ENCODE measurements at places on chromosomes 3 and 15.

DNA sequence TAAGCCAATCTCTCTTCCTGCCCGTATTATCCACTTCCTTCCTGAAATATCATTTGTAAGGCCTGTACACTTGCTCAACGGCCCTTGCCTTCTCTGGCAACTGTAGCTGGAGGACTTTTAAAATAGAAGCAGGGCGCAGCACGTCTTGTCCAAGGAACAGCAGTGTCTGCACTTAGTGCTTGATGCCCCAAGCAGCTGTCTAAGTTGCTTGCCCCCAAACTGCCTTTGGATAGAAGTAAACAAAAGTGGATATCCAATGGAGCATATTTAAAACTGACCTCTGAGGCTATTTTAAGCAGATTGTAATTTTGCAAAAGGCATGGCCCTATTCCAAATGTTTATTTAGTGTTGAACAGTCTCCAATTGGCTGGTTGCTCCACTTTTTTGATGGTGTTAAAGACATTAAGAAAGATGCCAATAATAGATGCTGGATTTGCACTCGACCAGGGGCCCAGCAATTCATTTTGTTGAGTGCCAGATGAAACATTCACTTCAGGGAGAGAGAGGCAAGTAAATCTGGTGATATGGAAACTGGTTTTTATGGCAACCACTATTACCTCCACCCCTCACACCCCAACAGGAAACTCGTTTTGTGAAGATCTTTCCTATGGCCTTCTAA lies 526.8 kb upstream of the TBL1XR1 start:
- DNase-seq: no peak

GRCh38 chr15:95409211-95409610 lies 921.3 kb upstream of the NR2F2 start:
- no peak for DNase-seq

- no peak for DNase-seq
Measured at GRCh38 chr3:58470363-58471024, 21.4 kb upstream of the KCTD6 start.

DNA sequence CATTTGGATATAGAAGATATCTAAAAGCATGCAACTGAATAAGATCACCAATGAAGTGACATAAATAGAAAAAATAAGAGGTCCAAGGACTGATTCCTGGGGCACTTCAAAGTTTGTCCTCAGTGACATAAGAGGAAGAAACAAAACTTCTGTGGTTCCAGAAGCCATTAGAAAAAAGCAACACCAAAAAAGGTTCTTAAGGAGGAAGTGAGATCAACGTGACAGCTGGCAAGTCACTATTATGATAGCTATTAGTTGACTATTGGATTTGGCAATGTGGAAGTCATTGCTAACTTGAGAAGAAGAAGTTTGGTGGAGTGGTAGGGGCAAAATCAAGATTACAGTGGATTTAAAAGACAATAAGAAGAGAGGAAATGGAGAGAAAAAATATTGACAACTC lies 1098.3 kb downstream of the NAALADL2 start:
- no peak for DNase-seq

DNA sequence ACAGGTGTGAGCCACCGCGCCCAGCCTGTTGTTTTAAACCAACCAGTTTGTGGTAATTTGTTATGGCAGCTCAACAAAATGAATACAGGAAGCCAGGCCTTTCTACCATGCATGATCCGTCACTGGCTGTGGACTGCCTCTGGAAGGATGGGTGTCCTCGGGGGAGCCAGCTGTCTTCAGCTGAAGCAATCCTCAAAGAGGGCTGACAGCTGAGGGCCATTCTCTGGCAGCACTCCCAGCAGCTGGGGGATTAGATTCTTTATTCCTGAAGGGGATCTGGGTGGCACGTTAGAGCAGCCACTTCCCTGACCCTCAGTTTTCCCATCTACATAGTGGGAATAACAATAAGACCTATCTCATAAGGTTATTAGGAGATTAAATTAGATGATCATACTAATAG lies 24.4 kb downstream of the POLR2M start:
- no peak for DNase-seq

DNA sequence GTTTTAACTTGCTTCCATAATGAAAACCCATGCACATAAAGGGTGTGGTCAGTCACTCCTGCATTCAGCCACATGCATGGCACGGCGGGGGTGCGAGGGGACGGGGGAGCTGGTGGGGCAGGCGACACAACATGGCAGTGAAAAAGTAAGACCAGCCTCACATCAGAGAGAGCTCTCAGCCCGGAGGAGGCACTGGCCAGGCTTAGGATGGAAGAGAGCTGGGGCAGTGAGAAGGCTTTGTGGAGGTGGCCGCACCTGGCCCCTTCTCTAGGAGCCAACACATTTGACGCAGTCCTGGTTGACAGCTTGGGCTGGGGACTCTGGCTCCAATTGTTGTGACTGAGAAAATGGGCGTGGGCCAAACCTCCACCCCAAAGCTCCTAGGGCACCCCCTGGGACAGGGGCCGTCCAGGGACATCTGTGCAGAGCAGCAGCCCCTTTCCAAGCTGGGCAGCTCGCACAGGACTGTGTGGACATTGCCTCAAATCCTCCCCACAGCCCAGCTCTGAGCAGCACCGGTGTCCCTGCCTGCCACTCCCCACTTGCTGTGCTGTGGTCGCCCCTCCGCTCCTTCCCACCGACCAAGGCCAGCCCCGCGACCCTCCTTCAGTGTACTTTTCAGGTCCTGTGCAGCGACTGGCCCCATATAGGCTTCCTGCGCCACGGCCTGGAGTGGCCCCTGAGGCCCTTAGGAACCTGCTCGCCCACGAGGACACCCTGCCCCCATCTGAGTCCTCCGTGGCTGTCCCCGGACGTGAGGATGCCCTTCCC lies 126.0 kb upstream of the IQSEC1 start:
- no peak for DNase-seq

All from iPS-NIHi11 (cell line).